Upper lobe of right lung (tissue), 1 donor: ENCODE measurements at places on chromosomes 2 and 18. TPM values are rescaled to one million over a fixed set of nuclear protein-coding genes. Genes with fewer than 3 reads are reported as not detected.

DNA sequence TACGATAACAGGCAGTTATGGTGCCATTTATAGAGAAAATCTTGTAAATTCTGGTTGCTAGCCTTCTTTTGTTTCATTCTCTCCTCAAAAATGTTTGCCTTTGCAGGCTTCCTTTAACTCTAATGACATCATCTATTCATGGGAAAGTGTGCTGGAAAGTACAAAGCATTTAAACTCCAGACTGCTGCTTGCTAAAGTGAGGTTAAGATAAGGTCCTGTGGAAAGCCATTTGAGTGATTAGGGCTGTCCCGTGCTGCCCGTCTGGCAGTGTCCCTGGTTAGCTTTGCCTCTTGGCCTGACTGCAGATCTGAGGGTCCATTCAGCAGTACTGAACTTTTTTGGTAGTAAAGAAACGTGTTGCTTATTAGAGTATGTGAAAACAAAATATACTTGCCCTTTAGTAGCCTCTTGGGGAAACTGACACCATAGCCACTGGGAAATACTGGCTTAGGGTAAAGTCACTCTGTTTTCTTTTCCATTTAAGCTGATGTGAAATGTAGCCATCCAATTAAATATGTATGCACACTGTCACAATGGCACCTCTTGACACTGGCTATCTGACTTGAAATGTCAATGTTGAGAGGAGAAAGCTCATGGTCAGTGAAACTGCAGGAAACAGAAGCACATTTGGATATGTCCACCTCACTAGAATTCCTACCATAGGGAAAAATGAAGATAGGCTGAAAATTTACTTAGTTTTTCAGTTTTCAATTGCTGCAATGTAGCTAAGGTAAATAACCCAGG, 321.5 kb downstream of the SLC8A1 start:
- H3K36me3 ChIP-seq: no peaks in the 10 kb centered on the region
- H3K27ac ChIP-seq: no peak overlapping the region
- no peak for DNase-seq
- H3K27me3 ChIP-seq: no peaks in the 10 kb centered on the region

Gene KLF11
- total RNA-seq: 45.6 TPM

DNA sequence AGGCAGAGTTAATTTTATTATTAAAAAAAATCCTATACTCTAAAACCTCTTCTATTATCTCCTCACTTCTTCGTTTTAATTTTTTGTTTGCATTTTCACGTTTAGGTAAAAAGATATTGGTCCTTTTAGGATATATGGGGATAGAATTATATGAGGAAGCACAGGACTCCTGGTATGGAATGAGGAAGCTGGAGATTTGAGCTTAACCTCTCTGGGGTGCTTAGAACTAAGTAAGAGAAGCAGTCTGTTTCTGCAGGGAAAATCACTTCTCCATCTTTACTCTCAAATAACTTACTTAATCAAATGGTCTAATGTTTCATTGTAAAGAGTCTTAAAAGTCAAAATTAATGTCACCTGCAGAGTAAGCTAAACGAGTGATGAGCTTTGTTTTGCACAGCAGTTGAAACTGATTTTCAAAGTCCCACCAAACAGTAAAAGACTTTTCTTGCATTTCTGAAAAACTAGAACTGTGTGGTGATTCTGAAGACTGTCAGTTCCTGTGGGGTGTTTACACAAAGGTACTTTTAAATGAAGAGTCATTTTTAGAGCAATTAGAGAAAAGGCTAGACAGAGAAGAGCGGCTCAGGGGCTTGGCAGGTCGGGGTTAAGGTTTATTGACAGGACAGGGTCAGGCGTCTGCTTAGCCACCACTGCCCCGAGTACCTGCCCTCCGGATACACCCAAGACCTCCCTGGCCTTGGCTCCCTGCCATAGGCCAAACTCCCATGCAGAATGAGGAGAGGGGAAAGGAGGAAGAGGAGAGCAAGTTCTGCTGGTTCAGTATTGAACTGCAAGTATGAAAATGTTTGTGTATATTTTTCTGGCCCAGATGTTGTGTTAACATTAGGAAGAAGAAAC, 21.6 kb downstream of the METAP1D start:
- no peaks in the 10 kb centered on the region for H3K27me3 ChIP-seq
- no peak overlapping the region for H3K27ac ChIP-seq
- H3K4me3 ChIP-seq: no peak overlapping the region
- DNase-seq: no peak
- H3K36me3 ChIP-seq: no peaks in the 10 kb centered on the region
- H3K4me1 ChIP-seq: peaks cover 5% of the 10 kb centered on the region

Gene NT5C1B
- total RNA-seq: not detected

GRCh38 chr2:124039762-124040291, 14.7 kb downstream of the CNTNAP5 start:
- H3K4me3 ChIP-seq: no peak overlapping the region
- no peaks in the 10 kb centered on the region for H3K27me3 ChIP-seq
- no peaks in the 10 kb centered on the region for H3K36me3 ChIP-seq
- DNase-seq: no peak

Gene EGR4
- total RNA-seq: not detected

DNA sequence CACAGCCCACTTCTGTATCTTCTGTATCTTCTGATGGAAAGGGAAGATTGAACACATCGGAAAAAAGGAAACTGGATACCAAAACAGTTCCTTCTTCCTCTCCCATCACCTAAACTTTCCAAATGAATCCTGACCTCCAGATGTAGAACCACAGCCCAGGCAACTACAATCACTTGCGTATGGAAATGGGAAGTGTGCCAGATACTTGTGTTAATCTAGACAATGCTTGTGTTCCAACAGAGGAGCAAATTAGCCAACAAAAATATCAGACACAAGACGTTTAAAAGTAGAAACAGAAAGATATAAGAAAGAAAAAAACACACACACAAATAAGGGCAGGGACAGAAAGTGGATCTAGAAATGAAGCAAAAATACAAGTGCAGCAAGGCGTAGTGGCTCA, 31.4 kb upstream of the DUSP2 start:
- no peak overlapping the region for H3K27ac ChIP-seq
- H3K4me3 ChIP-seq: no peak overlapping the region
- H3K4me1 ChIP-seq: no peaks in the 10 kb centered on the region
- no peaks in the 10 kb centered on the region for H3K27me3 ChIP-seq
- no peaks in the 10 kb centered on the region for H3K36me3 ChIP-seq
- DNase-seq: no peak

DNA sequence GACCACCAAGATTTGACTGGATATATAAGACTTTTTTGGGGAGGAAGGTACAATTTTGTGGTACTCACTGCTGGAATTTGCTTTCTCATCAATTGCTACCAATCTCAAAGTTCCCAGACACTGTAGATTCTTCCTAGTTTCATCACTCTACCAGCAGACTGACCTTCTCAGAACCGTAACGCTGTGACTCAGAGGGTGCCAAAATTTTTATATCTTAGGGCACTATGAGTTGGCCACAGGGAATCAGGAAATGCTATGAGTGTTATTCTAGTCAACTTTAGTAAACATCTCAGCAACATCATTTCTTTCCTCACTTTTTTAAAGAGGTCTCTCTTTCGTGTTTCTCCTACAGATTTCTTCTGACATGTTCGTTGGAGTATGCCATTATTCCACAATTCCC, 499.0 kb downstream of the TMX3 start:
- no peak for DNase-seq
- no peak overlapping the region for H3K4me3 ChIP-seq
- no peaks in the 10 kb centered on the region for H3K4me1 ChIP-seq

DNA sequence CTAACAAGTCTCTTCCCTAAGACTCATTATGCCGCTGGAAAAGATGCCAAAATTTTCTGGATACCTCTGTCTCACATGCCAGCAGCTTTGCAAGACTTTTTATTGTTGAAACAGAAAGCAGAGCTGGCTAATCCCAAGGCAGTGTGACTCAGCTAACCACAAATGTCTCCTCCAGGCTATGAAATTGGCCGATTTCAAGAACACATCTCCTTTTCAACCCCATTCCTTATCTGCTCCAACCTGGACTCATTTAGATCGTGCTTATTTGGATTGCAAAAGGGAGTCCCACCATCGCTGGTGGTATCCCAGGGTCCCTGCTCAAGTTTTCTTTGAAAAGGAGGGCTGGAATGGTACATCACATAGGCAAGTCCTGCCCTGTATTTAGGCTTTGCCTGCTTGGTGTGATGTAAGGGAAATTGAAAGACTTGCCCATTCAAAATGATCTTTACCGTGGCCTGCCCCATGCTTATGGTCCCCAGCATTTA, 26.3 kb downstream of the DHRS9 start:
- no peak overlapping the region for H3K4me3 ChIP-seq
- no peak overlapping the region for H3K27ac ChIP-seq
- no peaks in the 10 kb centered on the region for H3K36me3 ChIP-seq

DNA sequence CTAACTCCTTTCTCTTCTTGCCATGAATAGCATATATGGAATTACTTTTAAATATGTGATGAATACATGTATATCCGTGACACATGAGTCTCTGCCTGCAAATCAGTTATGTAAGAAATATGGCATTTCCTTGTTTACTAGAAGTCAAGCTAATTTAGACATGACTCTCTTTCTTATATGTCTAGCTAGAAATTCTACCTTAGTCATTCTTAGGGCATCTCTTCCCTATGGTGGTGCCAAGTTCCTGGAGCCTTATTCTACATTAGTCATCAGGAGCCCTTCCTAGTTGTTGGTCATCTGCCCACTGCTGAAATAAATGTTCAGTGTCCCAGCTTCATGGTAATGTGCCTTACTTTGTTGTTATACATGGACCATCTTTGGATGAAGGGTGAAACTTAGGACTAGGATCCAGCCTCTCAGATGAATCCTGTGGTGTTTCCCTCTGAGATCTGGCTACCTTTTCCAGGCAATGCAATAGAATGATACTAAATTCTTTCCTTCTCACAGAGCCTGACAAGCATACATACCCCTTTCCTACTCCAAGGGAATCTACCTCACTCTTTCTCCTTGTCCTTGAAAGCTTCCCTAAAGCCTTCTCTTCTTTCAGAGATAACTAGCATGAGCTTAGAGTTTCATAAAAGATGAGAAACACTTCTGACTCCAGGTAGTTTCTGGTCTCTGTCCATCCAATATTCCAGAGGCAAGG, 415.3 kb upstream of the VWC2L start:
- no peaks in the 10 kb centered on the region for H3K36me3 ChIP-seq
- H3K4me3 ChIP-seq: no peak overlapping the region
- H3K27ac ChIP-seq: no peak overlapping the region
- H3K27me3 ChIP-seq: no peaks in the 10 kb centered on the region

- H3K36me3 ChIP-seq: no peaks in the 10 kb centered on the region
- H3K27ac ChIP-seq: no peak overlapping the region
- no peaks in the 10 kb centered on the region for H3K4me1 ChIP-seq
- H3K27me3 ChIP-seq: no peaks in the 10 kb centered on the region
- no peak overlapping the region for H3K4me3 ChIP-seq
Measured at GRCh38 chr2:129803871-129804270, 175.6 kb upstream of the RAB6C start.

Gene WDR7
- 30.7 TPM for total RNA-seq

- no peak overlapping the region for H3K27ac ChIP-seq
- H3K4me3 ChIP-seq: no peak overlapping the region
- no peak for DNase-seq
- no peaks in the 10 kb centered on the region for H3K4me1 ChIP-seq
- H3K36me3 ChIP-seq: no peaks in the 10 kb centered on the region
Measured at GRCh38 chr18:3552305-3552704, 102.3 kb downstream of the TGIF1 start.

Gene RBM43
- 9.4 TPM for total RNA-seq

Gene ARHGAP25
- total RNA-seq: 31.8 TPM

DNA sequence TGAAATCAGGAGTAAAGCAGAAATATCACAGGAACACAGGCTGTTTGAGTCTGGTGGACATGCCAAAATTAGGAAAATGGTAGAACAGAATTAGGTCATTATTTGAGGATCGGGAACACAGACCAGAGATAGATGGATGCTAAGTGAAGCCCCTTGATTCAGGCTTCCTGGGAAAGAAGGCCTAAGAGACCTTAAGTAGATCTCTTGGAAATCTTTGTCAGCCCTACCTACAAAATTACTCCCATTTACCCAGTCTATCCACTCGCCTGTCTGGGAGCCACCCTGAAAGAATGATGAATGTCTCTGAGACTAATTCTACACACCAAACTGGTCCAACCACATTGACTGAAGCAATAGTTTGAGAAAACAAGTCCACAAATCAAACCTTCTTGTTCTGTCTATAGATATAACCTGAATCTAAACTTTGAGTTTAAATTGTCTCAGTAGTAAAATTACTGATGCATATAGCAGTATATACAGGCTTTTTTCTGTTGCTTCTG, 36.6 kb upstream of the TANK start:
- no peak overlapping the region for H3K4me3 ChIP-seq
- H3K27ac ChIP-seq: peak overlapping the region; percentile 44
- no peaks in the 10 kb centered on the region for H3K36me3 ChIP-seq
- H3K27me3 ChIP-seq: no peaks in the 10 kb centered on the region

DNA sequence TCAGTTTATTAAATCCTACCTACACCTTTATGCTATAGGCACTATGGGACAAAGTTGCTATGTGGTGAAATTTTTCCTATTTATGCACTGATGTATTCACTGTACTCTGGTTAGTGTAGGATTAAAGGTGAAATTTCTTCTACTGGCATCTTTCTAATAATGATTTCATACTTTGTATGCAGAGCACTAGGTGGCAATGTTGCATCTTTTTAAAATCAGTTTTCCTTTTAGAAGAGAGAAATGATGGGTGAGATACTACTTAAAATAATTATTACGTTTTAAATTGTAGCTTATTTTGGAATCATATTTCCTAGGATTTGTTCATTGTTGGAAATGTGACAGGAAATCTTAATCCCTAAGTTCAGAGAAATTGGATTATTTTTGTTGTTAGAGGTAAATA, 150.9 kb downstream of the CD8B2 start:
- H3K4me3 ChIP-seq: no peak overlapping the region
- H3K27me3 ChIP-seq: no peaks in the 10 kb centered on the region
- no peak overlapping the region for H3K27ac ChIP-seq
- H3K36me3 ChIP-seq: no peaks in the 10 kb centered on the region

- H3K4me1 ChIP-seq: no peaks in the 10 kb centered on the region
- no peak for DNase-seq
- H3K36me3 ChIP-seq: no peaks in the 10 kb centered on the region
- no peak overlapping the region for H3K27ac ChIP-seq
- peaks cover 7% of the 10 kb centered on the region for H3K27me3 ChIP-seq
Measured at GRCh38 chr2:58895857-58896256, 654.7 kb upstream of the FANCL start.

Gene TUBA4B
- not detected for total RNA-seq
